Adrenal gland (tissue), 19 donors: ENCODE measurements at places on chromosomes 6 and 20. TPM values are rescaled to one million over a fixed set of nuclear protein-coding genes. Genes with fewer than 3 reads are reported as not detected.
A peak's percentile ranks its signal among the peaks of the same experiment; 100 is the strongest.

The CST4 gene
- total RNA-seq = not detected

GRCh38 chr6:49550492-49551077, at the start of gene C6orf141:
TSS of gene C6orf141 (plus strand) at chr6:49550668. CDS start at chr6:49550793, 125 bp downstream.
- no peak within 1 kb of the TSS for H3K27ac ChIP-seq
- H3K4me1 ChIP-seq = peaks cover 17% of the 10 kb centered on the region
- peaks cover 17% of the 10 kb centered on the region for H3K27me3 ChIP-seq
- H3K36me3 ChIP-seq = no peaks in the 10 kb centered on the region
- H3K4me3 ChIP-seq = peak within 1 kb of the TSS; percentile 11

GRCh38 chr6:63066055-63066704, 145.1 kb upstream of the FKBP1C start:
- no peak for DNase-seq
- no peak overlapping the region for H3K27ac ChIP-seq
- H3K36me3 ChIP-seq = no peaks in the 10 kb centered on the region
- H3K4me1 ChIP-seq = no peaks in the 10 kb centered on the region
- no peaks in the 10 kb centered on the region for H3K27me3 ChIP-seq

GRCh38 chr6:30744054-30744805, at the start of gene IER3:
TSS of gene IER3 (minus strand) at chr6:30744547. CDS start at chr6:30744518, 29 bp downstream.
- H3K27ac ChIP-seq = peak within 1 kb of the TSS; percentile 93
- H3K4me3 ChIP-seq = peak within 1 kb of the TSS; percentile 59
- peaks cover 47% of the 10 kb centered on the region for H3K4me1 ChIP-seq
- H3K27me3 ChIP-seq = no peaks in the 10 kb centered on the region

The NRM gene
- 6.1 TPM for total RNA-seq

DNA sequence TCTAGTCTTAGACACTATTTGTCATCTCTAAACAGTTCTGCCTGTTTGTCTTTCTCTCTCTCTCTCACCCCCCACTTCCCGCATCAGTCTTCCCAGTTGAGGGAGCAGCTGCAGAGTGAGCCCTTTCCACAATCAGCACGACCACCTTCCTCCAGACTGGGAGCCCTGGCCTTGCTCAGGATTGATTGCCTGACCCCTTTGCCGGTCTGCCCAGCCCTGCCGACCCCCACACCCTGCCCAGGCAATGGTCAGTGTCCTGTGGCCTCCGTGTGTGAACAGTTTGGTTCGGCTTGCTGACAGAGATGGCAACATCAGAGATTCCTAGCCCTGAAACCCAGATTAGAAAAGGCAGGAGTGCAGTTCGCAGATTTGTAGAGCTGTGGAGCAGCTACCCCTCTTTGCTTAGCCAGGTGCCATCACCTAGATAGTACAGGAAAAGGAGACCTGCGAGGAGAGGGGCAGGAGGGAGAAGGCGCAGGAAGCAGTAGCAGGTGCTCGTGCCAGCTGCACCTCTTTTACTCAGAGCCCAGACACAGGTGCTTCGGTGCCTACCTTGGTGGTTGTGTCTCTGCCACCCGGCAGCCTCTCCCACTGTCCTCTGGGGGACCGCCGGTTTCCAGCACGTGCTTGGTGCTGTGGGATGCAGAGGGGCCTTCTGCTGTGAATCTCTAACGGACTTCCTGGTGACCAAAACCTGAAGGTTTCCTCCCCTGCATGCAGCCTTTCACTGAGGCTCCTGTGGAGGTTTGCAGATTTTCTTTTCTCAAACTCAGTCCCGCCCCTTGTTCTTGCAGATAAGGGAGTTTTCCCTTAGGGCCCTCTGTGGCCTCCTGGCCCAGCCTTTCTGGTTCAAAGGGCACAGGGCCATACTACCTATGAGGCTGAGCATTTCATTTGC, 92.4 kb downstream of the SCML4 start:
- H3K27me3 ChIP-seq = no peaks in the 10 kb centered on the region
- no peaks in the 10 kb centered on the region for H3K36me3 ChIP-seq
- H3K4me3 ChIP-seq = no peak overlapping the region
- no peak for DNase-seq
- H3K4me1 ChIP-seq = no peaks in the 10 kb centered on the region
- H3K27ac ChIP-seq = no peak overlapping the region

DNA sequence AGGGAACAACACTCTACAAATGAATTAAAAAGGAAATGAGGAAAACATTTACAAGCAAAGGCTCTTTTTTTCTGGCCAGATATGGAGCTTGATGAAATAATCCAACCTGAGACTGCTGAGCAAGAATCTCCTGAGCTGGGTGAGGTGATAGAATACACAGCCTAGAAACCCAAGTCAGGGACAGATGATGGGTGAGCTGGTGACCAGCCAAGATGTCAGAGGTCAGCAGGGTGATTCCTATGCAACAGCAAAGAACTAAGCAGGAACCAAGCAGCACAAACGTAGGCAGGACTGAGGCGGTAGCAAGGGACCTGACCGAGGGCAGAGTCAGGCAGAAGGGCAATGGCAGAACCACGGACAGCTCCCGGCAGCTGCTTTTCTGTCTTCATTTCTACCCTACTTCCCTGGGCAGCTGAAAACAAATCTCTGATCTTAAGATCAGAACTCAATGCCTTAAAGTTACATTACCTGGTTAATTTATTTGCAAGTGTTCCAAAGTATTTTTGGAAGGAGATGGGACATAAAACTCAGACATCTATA, 75.1 kb downstream of the CDC40 start:
- no peaks in the 10 kb centered on the region for H3K27me3 ChIP-seq
- no peak overlapping the region for H3K4me3 ChIP-seq
- no peaks in the 10 kb centered on the region for H3K36me3 ChIP-seq
- DNase-seq = no peak
- H3K27ac ChIP-seq = no peak overlapping the region
- no peaks in the 10 kb centered on the region for H3K4me1 ChIP-seq

DNA sequence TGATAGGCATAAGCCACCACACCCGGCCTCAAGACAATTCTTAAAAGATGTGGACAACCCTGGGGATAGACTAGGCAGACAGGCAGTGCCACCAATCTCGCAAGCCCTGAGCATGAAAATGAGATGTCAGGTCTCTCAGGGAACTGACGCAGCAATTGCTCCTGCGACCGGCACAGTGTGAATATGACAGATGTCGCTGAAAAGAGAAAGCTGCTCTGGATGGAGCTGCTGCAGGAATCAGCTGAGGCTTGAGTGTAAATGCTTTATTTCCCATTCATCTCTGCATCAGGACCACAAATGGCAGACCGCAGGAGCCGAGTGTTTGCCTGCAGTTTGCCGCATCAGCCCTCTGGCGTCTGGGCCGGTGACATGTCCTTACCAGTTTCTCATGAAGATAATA, 68.4 kb downstream of the TFAP2C start:
- H3K4me1 ChIP-seq = no peaks in the 10 kb centered on the region
- H3K4me3 ChIP-seq = no peak overlapping the region
- H3K27ac ChIP-seq = no peak overlapping the region
- DNase-seq = no peak

GRCh38 chr6:6655805-6656251, 67.3 kb downstream of the LY86 start:
- no peaks in the 10 kb centered on the region for H3K36me3 ChIP-seq
- no peaks in the 10 kb centered on the region for H3K4me1 ChIP-seq
- H3K4me3 ChIP-seq = no peak overlapping the region
- no peak overlapping the region for H3K27ac ChIP-seq

DNA sequence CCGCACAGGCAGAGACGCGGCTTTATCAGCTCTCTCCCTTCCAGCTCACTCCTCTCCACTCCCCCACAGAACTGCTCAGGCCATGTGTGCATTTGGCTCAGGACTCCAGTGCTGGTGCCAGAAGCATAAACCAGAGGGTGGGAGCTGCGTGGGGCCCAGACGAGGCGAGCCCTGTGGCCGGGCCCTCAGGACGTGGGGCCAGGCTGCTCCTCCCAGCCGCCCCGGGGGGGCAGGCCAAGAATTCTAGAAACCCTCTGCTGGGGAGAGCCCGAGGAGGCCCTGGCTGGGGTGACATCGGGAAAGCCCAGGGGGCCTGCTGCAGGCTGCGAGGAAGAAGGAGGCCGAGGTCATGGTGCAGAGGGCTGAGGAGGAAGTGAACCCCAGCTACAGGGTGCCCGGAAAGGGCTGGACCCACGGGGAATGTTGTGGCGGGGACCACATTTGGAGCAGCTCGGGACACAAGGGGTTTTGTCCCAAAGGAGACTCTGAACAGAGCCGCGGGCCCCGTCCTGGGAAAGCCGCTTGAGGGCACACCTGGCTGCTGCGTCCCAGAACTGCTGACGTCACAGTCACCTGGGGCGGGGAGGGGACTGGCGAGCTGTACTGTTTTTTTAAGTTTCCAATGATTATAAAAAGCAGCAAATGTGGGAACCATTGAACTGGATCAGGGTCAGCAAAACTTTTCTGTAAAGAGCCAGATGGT, 107.1 kb downstream of the BANF2 start:
- peak; percentile 76 for DNase-seq
- no peak overlapping the region for H3K4me3 ChIP-seq
- no peaks in the 10 kb centered on the region for H3K4me1 ChIP-seq
- no peaks in the 10 kb centered on the region for H3K36me3 ChIP-seq
- no peak overlapping the region for H3K27ac ChIP-seq

The DCDC2 gene
- 1.6 TPM for total RNA-seq

- no peaks in the 10 kb centered on the region for H3K4me1 ChIP-seq
- no peak overlapping the region for H3K27ac ChIP-seq
- H3K36me3 ChIP-seq = no peaks in the 10 kb centered on the region
- no peak overlapping the region for H3K4me3 ChIP-seq
- DNase-seq = no peak
These were observed 70.6 kb upstream of the GGTLC1 start for GRCh38 chr20:24059174-24059573.

DNA sequence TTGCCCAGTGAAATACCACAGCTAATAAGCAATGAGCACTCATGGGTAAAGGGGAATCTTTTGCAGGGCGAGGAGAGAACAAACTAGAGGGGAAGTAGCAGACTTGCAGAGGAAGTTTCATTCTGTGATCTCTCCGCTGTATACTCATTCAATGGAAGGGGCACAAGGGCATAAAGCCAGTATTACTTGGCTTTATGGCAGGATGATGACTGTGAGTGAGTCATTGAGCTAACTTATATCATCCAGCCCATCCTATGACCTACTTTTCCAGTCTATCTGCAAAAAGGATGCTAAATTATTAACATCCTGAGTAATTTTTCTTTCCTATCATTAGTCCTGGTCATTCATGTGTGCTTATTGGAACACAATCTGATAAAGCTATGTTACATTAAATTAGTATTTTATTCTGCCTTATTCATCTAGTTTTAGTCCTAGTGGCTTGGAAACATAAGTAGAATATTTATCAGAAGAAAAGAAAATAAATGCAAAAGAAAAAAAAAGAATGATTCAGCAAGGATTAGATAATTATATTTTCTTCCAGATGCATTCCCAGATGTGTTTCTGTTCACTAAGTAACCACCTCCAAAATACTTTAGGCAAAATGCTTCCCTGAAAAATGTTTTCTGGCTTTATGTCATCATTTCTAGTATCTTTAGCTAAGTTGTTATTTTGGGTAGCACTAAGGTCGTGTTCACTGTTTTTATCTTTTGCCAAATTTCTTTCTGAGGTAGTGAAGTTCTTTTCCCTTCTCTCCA, 471.7 kb downstream of the CDKAL1 start:
- H3K4me3 ChIP-seq = no peak overlapping the region
- no peak for DNase-seq
- no peak overlapping the region for H3K27ac ChIP-seq
